CD4-positive, alpha-beta T cell treated with Interleukin-15 for 1 hour (primary cell): ENCODE measurements at places on chromosomes 4 and X.

GRCh38 chr4:69965628-69966027 is at the start of gene CSN2:
TSS of gene CSN2 (minus strand) at chr4:69965728. CDS start at chr4:69960995, 4,733 bp downstream.
- no peak for DNase-seq

- no peak for DNase-seq
Measured at GRCh38 chr4:25892796-25893195, 21.2 kb upstream of the SMIM20 start.

DNA sequence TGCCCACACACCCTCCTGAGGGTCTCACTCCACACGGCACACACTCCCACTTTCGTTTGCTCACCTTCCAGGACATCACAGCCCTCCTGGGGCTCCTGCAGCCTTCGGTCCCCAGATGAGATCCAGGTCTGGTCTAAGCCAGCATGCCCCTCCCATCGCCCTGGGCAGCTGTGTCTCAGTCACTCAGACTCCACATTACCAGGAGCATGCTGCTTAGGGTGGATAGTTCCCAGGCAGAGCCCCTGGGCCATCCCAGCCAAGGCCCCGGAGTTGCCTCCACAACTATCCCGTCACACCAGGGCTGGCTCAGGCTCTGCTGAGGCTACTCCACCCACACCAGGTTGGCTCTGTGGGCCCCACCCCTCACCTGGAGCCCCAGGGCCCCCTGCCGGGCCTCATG is 50.4 kb upstream of the PSAPL1 start:
- DNase-seq, result no peak

DNA sequence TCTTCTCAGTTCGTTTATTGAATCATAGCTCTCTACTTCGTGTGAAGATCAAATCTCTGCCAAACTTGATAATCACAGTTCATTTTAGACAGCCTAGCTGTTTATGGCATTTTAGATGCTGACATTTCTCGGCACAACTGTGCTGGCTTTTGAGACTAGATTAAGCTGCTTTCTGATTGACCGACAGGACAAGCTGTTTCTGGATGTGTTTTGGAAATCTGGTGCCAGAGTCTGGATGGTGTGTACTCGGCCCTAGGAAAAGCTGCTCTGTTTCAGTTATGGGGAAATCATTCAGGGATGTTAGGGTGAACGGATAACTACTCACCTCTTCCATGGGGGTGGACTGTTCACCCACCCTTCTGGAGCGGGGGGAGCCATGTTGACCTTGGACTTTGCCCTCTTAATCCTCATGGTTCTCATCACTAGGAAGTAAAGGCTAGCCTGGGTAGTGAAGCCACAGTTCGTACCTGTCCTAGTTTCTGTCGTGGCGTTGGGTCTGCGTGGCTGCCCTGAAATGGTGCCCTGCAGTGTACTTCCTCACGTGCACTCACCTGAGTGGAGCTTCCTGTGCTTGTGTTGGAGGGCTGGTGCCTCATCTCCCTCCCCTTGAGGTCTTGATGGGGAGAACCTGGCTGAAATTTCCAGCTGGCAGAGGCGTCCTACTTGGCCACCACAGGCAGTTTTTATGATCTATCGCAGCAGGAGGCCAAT is 13.7 kb upstream of the WDR1 start:
- DNase-seq, result no peak

DNA sequence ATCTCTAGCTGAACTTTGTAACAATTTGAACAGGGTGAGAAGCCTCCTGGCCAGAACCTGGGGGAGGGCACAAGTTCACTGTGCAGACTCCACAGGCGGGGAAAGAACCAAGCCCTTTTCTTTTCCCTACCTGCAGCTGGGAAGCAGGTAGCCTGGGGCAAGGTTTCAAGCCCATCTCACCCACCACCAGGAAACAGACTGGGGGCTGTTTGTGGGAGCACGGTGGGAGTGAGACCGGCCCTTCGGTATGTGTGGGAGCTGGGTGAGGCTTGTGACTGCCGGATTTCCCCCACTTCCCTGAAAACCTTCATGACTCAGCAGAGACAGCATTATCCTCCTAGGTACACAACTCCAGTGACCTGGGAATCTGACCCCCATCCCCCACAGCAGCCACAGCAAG is 211.7 kb downstream of the ZNF674 start:
- no peak for DNase-seq

GRCh38 chr4:7281691-7282665 is 89.6 kb downstream of the SORCS2 start:
- DNase-seq, result no peak

DNA sequence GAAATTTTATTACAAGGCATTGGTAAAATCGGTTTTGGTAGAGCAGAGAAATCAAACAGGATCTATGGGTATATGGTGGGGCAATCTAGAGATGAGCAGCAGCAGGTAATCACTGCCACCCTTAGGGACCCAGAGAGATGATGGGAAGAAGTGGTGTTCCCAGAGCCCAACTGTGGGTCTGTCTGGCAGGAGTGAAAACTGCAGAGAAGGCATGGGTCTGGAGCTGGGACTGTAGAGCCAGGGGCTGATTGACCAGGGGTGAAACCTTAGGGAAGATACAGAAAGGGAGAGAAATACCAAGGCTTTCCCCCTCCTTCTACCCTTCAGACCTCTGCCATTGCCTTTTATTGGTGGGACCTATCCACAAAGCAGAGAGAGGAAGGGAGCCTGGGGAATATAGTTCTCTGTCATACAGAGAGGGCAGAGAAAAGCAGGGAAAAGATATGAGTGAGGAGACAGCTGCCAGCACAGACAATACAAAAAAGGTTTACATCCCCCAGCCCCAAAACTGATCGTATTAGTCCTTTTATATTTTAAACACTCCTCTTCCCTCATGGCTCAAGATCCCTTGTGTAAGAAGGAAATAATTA is 28.7 kb downstream of the PDLIM5 start:
- no peak for DNase-seq

DNA sequence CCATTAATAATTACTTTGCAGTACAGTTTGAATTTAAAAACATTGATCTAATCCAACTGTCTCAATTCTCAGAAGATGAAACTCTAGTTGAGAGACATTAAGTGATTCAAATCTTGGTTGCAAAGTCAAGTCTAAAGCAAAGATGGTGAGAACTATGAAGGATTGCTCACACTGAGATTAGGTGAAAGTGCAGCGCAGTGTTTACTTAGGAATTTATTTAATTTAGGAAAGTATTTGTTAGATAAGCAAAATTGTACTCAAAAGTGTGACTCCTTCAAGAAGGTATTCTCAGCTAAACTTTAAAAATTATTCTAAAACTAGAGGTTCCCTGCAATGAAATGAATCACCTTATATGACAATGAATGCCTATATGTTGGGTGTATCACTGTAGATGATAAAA is 454.9 kb downstream of the PDGFC start:
- DNase-seq, result no peak

DNA sequence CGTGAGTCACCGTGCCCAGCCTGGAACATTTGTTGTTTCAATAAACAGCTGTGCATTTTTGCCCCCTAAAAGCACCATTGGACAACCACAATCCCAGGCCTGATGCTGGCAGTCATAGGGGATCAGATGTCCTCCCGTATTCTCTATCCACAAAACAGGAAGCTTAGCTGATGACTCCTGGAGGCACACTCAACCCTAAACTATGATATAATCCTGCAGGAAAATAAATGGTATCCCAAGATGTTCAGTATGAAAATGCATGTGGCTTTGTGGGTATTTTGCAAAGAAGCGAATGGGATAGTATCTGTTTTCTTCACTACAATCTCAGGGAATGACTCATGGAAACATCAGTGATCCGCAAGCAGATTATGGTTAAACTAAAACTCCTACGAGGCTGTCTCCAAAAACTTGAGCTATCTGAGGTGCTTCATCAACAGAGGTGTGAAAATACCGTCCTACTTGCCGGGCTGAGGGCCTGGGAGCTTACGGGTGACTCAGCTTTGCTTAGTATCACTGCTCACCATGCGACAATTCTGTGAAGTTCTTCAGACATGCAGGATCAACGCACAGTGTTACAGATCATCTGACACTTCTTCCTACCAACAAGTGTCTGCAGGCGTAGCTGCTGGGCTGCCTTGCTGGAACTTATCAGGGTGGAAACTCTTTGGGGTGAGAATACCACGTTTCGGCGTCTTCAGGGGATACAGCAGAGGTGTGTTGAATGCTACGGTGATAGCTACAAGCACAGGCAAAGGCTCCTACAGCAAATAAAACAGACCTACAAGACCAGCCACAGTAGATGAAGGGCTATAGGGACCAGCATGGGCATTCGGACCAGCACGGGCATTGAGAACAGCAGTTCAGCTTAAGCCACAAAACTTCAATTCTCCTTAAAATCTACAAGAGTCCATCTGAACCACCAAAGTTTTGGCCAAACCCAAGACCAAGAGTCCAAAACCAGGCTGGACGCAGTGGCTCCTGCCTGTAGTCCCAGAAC is 148.5 kb downstream of the DHRSX start:
- DNase-seq, result no peak

- no peak for DNase-seq
Measured at GRCh38 chr4:54897590-54897989, 227.8 kb downstream of the KDR start.

- no peak for DNase-seq
Measured at GRCh38 chr4:39331191-39331590, 35.0 kb downstream of the RFC1 start.

- DNase-seq, result no peak
Measured at GRCh38 chrX:86805241-86805640, 657.0 kb downstream of the DACH2 start.

- no peak for DNase-seq
Measured at GRCh38 chrX:113929004-113929403, 654.9 kb upstream of the HTR2C start.

GRCh38 chrX:103233263-103233662 is 18.4 kb downstream of the BEX4 start:
- DNase-seq, result no peak

GRCh38 chrX:19846995-19847790 is 40.2 kb downstream of the SH3KBP1 start:
- DNase-seq, result no peak

DNA sequence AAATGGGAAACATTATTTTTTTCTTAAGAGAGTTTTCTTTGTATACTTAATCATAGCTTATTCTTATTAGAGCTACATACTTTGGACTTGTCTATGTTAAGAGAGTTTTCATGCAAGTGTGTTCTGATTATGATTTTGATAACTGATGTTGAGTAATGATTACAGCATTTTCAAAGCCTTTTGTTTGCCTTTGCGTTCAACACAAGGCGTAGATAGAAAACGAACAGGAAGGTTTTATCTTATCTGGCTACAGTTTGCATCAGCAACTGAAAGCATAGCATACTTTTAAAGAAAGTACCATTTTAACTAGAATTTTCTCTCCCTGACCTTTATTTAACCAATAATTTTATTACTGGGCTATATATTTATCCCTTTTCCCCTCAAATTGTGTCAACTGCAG is 51.6 kb upstream of the PDLIM5 start:
- no peak for DNase-seq

GRCh38 chrX:1933964-1934363 is 319.1 kb downstream of the ASMT start:
- DNase-seq, result no peak

DNA sequence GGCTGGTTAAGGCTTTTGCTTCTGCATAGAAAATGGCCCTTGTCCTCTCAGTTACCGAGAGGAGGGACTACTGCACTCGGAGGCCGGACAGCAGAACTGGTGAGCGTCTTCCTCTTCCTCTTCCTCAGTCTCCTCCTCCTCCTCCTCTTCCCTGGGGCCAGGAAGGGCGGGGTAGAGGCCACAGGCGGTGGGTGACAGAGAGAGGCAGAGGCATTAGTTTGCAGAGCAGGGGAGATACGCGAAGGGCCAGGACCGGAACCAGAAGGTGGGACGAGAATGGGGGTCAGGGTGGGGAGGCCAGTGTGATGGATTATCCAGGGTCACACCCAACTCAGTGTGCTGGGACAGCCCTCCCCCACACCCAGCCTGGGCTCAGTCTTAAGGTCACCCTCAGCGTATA is 14.5 kb downstream of the IQSEC2 start:
- no peak for DNase-seq

DNA sequence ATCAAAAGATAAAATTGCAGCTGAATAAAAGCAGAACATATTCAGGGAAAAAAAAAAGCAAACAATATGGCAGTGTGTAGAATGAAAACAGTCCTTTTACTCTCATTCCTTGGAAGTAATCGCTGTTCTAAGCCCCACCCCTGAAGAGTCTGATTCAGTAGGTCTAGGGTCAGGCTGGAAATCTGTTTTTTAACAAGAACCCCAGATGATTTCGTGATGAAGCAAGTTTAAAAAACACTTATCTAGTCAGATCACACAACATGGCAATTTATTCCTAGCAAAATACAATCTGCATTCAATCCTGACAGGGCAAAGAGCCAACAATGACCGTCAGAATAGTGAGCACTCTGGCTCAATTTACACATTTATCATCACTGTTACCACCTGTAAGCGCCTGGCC is 16.1 kb downstream of the FAM120C start:
- no peak for DNase-seq

DNA sequence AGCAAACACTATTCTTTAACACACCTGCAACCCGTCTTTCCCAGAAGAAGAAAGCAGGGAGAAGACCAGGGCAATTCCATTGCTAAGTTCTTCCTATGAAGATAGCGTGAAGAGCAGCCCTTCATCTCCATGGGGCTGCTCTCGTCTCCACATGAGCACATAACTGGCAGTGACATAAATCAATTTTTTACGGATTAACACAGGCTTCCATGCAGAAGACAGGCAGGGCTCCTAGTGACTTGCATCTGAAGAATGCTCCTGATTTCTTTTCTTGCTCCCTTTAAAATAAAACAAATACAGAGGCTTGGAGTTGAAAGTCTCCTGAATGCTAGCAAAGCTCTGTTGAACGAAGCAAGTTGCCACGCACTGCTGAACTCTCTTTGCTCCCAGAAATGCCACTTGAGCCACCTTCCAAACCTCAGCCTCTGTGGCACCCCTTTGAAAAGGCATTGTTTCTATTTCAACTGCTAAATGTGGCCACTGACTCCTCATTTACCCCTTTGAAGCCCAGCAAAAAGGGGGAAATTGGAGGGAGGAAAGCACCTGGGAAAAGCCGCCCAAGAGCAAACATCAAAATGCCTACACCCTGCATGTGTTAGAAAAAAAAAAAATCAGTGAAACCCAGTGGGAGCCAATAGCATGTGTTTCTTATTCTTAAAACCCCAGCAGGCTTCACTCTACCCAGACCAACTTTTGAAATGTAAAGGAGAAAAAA is 383.7 kb downstream of the IDS start:
- no peak for DNase-seq

GRCh38 chr4:10115797-10116568 is 616 bp downstream of the WDR1 start:
- peak; percentile 70 for DNase-seq

- no peak for DNase-seq
Measured at GRCh38 chr4:14518136-14518535, 484.1 kb upstream of the CPEB2 start.

GRCh38 chrX:44871931-44872820 is 812 bp upstream of the KDM6A start:
- peak; percentile 63 for DNase-seq

- DNase-seq, result no peak
Measured at GRCh38 chr4:92253550-92253949, 50.2 kb upstream of the GRID2 start.

GRCh38 chr4:54440394-54441136 is 211.5 kb downstream of the PDGFRA start:
- DNase-seq, result no peak
